Right atrium auricular region (tissue), 2 donors: ENCODE measurements at places on chromosomes 12 and 14.

DNA sequence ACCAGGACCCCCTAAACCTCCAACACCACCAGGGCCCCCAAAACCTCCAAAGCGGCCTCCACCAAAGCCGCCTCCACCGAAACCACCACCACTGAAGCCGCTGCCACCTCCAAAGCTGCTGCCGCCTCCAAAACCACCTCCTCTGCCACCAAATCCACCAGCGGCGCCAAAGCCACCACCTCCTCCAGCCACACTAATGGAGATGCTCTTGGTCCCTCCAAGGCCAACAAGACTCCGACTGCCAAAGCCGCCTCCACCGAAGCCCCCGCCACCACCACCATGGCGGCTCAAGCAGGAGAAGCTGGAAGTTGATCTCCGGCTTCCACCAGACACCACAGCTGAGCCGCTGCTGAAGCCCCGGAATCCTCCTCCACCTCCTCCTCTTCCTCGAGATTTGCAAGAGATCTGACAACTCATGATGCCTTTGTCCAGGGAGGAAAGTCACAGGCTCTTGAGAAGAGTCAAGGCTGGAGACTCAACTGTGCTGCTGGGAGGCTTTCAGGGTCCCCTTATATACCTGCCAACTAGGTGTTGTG lies at the start of gene KRT2:
KRT2 (minus strand) TSS at position 486 of the 536 bp plus-strand sequence; CDS start at position 417, 69 bp downstream.
- DNase-seq = no peak

DNA sequence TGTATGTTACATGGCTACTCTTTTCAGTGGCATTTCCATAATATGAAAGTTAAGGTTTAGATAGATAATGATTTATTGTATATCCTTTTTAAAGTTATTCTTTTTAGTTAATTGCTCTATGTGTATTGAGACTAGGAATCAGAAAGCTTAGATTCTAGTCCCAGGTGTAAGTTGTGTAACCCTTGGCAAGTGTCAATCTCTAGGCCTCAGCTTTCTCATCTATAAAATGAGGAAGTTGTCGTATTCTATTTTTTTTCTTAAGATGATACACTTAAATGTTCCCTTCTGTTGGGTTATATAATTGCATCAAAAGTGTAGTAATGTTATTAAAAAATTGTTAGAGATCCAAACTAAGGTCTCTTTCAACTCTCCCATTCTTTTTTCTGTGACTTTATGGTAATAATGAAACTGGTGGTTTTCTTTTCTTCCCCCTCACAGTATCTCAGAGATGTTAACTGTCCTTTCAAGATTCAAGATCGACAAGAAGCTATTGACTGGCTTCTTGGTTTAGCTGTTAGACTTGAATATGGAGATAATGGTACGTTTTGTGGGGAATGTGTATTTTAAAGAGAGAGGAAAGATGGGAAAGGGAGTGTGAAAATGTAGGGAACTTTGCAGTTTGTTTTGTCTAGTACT lies 4.1 kb downstream of the RTRAF start:
- no peak for DNase-seq

- no peak for DNase-seq
Observed at GRCh38 chr12:91732086-91732485, 413.6 kb downstream of the BTG1 start.

GRCh38 chr12:42396473-42397259 lies 70.7 kb downstream of the PPHLN1 start:
- no peak for DNase-seq

DNA sequence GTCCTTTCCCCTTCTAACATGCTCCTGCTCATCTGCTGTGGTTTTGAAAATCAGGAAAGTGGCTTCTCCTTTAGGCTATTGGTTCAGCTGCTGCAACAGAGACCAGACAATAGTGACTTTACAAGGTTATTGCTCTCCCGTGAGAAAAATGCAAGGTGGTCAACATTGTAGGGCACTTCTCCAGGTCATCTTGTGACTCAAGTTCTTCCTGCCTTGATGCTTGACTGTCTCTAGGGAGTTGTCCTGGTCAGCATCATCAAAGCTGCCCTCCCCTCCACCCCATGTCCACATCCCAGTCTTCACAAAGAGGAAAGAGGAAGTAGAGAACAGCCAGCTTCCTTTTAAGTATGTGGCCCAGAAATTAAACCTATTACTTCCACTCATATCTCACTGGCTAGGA lies 3.9 kb upstream of the TMEM63C start:
- peak; percentile 48 for DNase-seq

- DNase-seq = no peak
Observed at GRCh38 chr12:116474331-116474730, 84.8 kb upstream of the MAP1LC3B2 start.

GRCh38 chr12:6327229-6328041 lies 14.4 kb downstream of the TNFRSF1A start:
- no peak for DNase-seq

GRCh38 chr14:79510659-79511058 lies 700.6 kb downstream of the DIO2 start:
- DNase-seq = no peak

DNA sequence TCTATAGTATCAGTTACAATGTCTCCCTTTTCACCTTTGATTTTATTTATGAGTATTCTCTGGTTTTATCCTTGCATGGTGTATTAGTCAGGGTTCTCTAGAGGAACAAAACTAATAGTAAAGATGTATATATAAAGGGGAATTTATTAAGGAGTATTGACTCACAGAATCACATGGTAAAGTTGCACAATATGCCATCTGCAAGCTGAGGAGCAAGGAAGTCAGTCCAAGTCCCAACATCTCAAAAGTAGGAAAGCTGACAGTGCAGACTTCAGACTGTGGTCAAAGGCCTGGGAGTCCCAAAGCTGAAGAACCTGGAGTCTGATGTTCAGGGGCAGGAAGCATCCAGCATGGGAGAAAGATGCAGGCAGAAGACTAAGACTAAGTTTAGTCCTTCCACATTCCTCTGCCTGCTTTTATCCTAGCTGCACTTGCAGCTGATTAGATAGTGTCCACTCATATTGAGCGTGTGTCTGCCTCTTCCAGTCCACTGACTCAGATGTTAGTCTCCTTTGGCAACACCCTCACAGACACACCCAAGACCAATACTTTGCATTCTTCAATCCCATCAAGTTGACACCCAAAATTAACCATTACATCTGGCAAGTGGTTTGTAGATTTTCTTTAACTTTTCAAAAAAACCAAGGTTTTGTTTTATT lies 308.0 kb upstream of the LMO3 start:
- DNase-seq = no peak

DNA sequence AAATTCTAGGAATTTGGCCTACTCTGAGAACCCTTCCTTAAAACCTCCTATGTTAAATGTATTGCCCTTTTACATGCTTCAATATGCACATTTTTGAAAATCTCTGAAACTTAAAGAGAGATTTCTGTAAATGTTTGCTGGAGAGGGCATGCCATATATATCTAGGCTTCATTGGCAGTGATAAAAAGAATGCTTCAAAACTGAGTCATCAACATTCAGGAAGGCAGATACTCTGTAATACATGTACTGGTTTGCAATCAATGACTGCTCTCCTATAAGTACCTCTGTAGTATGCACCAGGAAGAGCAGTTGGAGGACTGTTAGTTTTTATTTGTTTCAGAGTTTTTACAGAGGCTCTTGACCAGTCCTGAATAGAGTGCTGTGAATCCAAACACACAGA lies 739.9 kb downstream of the SLC16A7 start:
- no peak for DNase-seq

- DNase-seq = no peak
Observed at GRCh38 chr12:7019043-7019569, 830 bp upstream of the LPCAT3 start.

DNA sequence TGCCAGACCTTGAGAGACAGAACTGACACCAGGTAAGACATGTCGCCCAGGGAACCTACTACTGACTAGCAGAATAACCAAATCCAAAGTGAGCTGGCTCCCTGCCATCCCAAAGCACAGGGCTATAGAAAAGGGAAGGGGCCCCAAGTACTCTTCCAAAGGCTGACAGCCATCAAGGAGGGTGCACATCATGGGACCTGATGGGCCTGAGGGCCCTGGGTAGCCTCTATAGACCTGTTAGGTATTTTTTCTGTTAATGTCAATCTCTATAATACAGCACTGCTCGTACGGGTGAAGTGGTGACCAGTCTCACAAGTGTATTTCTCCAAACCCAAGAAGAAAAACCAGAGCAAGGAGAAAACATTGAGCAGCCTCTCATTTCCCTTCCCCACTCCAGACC lies 171.6 kb downstream of the ITPR2 start:
- no peak for DNase-seq

DNA sequence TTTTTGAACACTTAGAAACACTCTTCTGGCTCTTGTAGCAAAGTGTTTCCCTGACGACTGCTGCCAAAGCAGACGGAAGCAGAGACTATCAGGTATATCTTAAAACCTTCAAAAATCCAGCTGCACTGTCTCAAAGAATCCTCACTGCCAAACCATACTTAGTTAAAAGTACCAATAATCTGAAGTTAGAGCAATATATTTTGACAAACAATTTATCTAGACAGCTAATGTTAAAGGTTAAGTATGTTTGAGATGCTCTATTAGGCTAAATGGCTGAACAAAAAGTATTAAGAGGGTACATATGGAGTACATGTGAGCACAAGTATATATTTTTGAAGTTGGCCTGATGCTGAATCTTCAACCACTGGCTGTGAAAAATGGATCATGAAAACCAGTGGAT lies 331.9 kb upstream of the DIO2 start:
- DNase-seq = no peak

GRCh38 chr12:1911598-1912575 lies 6.6 kb downstream of the CACNA2D4 start:
- no peak for DNase-seq

DNA sequence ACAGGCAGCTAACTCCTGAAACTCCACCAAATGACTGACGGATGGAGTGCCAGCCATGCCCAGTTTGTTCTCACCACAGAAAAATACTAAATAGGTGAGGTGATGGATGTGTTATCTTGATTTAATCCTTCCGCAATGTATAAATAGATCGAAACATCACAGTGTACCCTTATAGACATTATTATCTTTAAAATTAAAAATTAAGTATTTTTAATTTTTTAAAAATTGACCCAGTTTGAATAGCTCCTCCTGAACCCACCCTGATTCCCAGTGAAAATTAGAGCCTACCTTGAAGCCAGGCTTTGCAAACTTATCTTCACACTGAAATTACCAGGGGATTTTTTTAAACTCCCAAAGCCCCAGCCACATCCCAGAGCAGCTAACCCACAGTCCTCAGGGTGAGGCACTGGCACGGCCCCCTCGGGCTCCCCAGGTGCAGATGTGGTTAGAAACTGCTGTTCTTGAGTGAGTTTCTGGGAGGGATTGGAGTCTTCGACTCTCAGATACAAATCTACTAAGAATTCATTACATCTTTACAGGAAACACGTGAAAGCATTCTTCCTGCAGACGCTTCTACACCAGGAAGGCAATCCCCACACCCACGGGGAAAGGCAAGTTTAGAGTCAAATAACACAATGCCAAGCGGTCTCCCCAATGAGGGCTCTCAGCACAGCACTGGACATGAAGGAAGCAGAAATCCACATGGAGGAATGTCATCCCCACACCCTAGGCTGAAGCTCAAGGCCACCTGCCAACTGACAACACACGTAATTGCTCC lies 126.4 kb downstream of the RIMBP2 start:
- no peak for DNase-seq

- no peak for DNase-seq
Observed at GRCh38 chr12:56159482-56160192, 1.5 kb downstream of the MYL6 start.

DNA sequence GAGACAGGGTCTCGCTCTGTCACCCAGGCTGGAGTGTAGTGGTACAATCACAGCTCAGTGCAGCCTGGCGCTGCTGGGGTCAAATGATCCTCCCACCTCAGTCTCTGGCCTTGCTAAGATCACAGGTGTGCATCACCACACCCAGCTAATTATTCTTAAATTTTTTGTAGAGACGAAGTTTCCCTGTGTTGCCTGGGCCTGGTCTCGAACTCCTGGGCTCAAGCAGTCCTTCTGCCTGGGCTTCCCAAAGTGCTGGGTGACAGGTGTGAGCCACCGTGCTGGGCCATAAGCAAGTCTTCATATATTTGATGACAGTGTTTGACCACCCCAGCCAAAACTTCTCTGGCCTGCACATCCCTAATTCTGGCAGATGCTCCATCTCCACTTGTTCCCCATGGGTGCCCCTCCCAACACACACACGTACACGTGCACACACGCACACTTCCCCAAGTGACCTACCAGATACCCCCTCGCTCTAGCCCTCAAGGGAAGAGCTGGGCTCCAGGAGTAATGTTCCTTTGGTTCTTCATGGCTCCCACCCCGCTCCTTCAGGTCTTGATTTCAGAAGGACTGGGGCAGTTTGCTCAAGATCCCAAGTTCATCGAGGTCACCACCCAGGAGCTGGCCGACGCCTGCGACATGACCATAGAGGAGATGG lies 104.3 kb upstream of the FKBP4 start:
- no peak for DNase-seq

GRCh38 chr12:44511289-44511688 lies 364.8 kb downstream of the NELL2 start:
- DNase-seq = no peak

DNA sequence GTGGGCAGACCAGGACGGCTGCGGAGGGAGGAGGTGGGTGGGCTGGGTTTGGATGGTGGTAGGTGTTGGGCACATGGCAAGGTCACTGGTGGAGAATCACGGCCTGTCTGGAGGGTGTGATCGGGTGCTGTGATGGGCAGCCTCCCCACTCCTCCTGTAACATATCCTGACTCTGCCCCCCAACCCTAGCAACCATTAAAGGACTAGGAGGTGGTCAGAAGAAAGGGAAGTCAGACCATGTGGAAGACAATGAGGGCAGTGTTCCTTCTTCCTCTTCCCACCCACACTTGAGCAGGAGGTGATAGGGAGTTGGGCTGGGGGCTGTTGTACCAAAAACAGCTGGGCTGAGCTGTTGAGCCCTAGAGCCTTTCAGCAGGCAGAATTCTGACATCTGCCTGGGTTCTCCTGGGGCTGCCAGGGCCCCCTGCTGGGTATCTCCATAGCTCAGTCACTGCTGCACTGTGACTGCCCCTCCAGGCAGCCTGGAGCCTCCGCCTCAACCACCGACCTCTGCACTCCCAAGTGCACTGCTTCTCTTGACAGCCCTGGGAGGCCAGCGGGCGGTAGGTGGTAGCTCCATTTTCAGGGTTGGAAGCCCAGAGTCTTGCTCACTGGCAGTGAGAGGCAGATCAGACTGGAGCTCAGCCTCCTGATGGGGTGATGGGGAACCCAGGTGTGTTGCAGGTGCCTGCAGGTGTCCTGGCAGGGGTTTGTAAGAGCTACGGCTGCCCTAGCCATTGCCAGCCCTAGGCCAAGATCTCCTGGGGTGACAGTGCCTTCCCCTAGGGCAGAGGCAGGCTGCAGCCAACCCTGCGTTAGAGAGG lies 15.4 kb downstream of the VASH1 start:
- DNase-seq = no peak

- no peak for DNase-seq
Observed at GRCh38 chr14:52733824-52734223, 3.9 kb downstream of the STYX start.

- DNase-seq = no peak
Observed at GRCh38 chr12:58915634-58916033, 4.7 kb downstream of the LRIG3 start.

DNA sequence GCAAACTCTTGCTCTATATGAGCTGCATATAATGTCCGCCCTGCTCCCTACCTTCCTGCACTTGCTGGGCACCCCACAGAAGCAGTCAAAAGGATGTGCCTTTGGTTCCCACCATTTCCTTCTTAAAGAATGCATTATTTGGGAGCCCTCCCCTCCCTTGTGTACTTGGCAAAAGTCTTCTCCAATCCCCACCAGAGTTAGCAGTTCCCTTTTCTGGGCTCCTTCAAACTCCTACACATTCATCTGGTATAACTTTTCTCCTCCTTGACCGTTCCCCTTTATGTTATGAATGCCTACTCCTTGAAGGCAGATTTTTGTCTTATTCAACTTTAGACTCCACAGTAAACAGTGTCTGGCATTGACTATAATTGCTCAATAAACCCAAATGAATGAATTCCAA lies 27.8 kb downstream of the AREL1 start:
- no peak for DNase-seq

GRCh38 chr12:80607361-80608135 lies 99.9 kb upstream of the MYF6 start:
- no peak for DNase-seq
